ENCODE measurements at places on chromosomes 7 and 10.
A peak's percentile ranks its signal among the peaks of the same experiment; 100 is the strongest.

DNA sequence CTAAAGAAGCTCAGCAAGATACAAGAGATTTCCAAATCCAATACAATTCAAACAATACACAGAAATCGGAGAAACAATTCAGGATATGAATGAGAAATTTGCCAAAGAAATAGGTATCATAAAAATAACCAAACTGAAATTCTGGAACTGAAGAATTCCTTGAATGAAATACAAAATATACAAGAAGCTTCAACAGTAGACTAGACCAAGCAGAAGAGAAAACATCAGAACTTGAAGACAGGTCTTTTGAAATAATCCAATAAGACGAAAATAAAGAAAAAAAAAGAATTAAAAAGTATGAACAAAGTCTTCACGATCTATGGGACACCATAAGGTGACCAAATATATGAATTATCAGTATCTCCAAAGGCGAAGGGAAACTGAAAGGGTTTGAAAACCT, 2.8 kb upstream of the IFIT2 start:
- DNase-seq, result no peak

DNA sequence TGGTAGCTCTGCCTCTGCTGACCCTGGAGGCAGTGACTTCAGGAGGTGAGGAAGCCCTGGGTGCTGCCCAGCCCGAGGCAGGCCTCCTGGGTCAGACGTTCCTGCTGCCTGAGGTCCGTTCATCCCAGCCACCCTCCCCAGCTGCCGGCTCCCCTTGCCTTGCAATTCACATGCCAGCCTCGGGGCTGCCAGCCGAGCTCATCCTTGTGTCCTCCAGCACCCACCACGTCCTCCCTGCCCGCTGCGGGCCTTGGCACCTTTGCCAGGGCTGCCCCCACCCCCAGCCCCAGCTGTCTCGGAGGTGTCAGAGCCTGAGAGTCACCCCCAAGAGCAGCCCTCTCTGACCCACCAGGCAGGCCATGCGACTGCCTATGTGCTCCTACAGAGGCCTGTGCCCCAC, 162.1 kb upstream of the RNF32 start:
- DNase-seq, result no peak

DNA sequence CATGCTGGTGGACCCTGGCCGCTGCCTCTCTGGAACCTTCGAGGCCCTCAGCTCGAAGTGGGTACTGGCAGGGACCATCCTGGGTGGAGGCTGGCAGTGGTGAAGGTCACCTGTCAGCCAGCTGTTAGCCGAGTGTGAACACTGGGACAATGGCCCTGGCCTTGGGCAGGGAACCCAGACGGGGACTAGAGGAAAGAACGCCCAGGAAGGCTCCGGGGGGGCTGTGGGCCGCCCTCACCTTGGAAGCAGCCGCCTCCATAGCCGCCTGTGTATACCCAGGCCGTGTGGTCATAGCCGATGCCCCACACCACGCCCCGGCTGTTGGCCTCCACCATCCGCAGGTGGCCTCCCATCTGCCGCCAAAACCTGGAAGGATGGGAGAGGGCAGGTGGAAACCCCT, 17.6 kb downstream of the BHLHA15 start:
- no peak for DNase-seq

DNA sequence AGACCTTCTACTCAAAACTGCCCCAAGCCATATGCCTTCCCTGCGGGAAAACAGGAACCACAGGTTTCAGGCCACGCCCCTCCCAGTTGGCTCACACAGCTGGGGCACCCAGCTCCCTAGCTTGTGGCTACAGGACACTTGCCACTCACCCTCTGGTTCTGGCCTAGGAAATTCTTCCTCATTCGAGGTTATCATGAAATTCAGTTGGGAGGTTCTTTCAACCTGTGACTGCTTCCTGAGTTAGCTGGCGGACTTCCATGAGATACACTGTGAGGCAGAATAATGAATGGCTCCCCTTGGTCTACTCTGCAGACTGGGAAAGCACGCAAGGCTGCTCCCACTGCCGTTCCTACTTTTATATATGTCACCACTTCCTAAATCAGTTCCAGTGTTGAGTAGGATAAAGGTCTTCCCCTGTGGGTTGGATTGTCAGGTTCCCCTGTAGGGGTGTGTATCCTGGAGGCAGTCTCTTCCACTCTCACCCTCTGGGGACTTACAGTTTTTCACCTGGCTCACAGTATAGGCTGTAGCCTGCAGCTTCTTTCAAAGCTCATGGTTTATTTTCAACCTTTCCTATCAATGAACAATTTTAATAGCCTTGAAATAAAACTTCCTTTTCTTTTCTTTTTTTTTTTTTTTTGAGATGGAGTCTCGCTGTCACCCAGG, 37.0 kb downstream of the GPR22 start:
- no peak for DNase-seq

GRCh38 chr7:76262683-76263402, 39.6 kb upstream of the HSPB1 start:
- DNase-seq, result peak; percentile 56

GRCh38 chr7:52261057-52261456, 774.4 kb upstream of the POM121L12 start:
- DNase-seq, result no peak

GRCh38 chr7:134654104-134654775, 7.6 kb downstream of the BPGM start:
- DNase-seq, result no peak

Measured in activated CD4-positive, alpha-beta T cell treated with anti-CD3 and anti-CD28 coated beads, Interleukin-2, amount 50 U/mL, for 48 hours (primary cell).